Left kidney (tissue), 8 donors: ENCODE measurements at places on chromosomes 6 and 20. TPM values are rescaled to one million over a fixed set of nuclear protein-coding genes. Genes with fewer than 3 reads are reported as not detected.

GRCh38 chr6:32083812-32084768, 25.0 kb downstream of the TNXB start:
- DNase-seq, result no peak

DNA sequence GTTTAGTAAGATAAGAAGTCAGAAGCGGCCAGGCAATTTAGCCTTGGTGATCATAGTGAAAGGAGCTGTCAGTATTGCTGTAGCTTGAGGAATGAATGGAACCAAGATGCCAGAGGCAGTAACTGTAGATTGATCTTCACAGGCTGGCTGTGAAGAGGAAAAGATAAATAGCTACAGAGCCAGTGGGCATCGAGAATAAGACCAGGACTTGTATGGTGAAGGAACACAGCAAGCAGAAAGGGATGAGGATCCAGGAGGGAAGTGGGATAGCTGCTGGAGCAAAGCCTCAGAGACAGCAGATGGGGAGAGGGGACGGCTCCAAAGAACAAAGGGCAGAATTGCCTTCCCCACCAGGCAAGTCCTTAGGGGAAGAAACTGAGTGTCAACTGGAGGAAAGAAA, 294.4 kb upstream of the PLN start:
- no peak for DNase-seq

The NKAPL gene
- polyA plus RNA-seq, result 2.9 TPM

- no peak for DNase-seq
Observed at GRCh38 chr20:57051096-57051495, 215.3 kb downstream of the BMP7 start.

The SCRT2 gene
- polyA plus RNA-seq, result not detected

The GATA5 gene
- 6.9 TPM for polyA plus RNA-seq

DNA sequence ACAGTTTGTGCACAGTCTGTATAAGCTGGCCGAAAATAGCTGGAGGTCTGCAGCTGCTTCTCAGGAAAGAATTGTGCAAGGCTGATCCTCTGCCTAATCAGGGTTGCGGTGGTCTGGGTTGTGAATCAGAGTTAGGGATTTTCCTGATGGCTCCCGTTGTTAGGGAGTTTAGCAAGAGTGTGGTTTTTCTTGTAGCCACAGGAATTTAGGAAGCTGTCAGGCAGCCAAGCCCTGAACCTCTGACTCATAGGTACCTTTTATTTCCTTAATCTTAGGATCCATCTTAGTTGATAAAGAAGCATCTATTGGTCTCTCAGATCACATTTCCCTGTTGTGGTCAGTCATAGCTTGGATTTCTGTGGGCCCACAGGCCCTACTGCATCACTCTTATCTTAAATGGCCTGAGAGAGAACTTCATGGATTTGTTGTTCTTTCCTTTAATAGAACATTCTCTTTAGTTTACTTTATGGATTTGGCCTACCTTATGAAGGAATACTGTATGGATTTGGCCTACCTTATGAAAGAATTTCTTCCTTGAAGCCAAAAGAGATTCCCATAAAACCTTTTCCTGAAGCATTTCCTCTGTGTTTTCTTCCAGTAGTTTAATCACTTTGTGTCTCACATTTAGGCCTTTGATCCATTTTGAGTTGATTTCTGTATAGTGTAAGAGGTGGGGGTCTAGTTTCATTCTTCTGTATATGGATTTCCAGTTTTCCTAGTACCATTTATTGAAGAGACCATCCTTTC, 10.3 kb downstream of the KIF25 start:
- no peak for DNase-seq
